Stimulated activated CD4-positive, alpha-beta T cell treated with anti-CD3 and anti-CD28 coated beads, Interleukin-4, amount 100 ng/mL, for 24 hours (primary cell): ENCODE measurements at places on chromosomes 5 and 9.

- no peak for DNase-seq
These were observed 3.1 kb upstream of the FAM120AOS start for GRCh38 chr9:93456504-93456903.

DNA sequence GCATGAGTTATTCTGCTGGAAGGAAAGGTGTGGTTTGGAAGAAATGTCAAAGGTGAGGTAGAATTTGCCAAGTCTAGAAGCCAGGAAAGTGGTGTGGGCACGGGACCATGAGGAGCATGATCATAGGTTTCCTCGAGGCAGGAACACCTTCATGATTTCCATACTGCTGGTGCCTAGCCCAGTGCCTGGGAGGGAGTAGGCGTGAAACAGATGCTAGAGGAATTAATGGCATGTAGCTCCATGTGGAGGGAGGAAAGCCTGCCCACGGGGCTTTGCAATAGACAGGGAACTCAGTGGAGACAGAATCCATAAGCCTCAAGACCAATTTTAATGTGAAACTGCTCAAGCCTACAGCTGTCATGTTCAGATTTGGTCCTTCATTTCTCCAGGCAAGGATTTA is 35.1 kb downstream of the TTLL11 start:
- no peak for DNase-seq

GRCh38 chr5:115583474-115583873 is 18.8 kb downstream of the TICAM2 start:
- DNase-seq, result no peak

DNA sequence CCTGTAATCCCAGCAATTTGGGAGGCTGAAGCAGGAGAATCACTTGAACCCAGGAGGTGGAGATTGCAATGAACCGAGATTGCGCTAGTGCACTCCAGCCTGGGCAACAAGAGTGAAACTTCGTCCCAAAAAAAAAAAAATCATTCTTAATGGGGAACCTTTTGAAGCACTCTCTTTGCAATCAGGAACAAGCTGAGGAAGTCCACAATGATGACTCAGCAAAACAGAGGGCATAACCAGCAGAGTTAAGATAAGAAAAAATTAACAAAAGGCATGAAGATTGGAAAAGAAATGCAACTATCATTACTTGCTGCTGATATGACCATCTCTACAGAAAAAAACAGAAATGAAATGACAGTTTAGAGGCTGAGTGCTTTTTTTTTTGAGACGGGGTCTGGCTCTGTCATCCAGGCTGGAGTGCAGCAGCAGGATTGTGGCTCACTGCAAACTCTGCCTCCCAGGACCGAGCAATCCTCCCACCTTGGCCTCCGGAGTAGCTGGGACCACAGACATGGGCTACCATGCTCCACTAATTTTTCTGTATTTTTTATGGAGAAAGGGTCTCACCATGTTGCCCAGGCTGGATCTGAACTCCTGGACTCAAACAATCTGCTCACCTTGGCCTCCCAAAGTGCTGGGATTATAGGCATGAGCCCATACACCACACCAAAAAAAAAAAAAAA is 88.0 kb downstream of the FNBP1 start:
- DNase-seq, result no peak
